ENCODE measurements at places on chromosomes 2 and 18. TPM values are rescaled to one million over a fixed set of nuclear protein-coding genes. Genes with fewer than 3 reads are reported as not detected.

Gene PLGLB2
- total RNA-seq: 1.1 TPM

Gene NABP1
- total RNA-seq: 96.3 TPM

Gene PJVK
- total RNA-seq: 7.4 TPM

Gene REG1B
- not detected for total RNA-seq

Gene FN1
- 636 TPM for total RNA-seq

Gene KYNU
- 143 TPM for total RNA-seq

Gene ZNF396
- 2.0 TPM for total RNA-seq

Gene ERFE
- total RNA-seq: 18.1 TPM

GRCh38 chr2:112621790-112622527 lies 23.8 kb upstream of the SLC20A1 start:
- peak; percentile 58 for DNase-seq

- peak; percentile 73 for DNase-seq
These were observed 4.2 kb upstream of the PROC start for GRCh38 chr2:127413782-127414637.

GRCh38 chr2:85788603-85789002 lies 34.8 kb downstream of the ATOH8 start:
- DNase-seq: no peak

DNA sequence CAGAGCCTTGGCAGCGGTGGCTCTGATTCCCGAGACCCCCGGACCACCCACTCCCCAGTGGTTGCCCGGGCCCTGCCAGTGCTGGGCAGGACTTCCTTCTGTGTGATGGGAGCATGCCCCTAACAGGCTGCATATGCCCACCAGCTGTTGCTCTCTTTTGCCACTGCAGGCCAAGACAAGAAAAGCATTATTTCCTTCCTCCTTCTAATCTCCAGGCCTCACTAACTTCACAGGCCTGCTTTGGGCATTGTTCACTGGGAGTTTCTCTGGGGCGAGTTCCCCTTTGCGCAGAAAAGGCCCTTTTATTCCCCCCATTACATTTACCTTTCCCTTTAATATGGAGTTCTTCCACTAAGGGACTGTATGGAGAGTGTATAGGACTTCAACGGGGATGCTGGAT lies 249.1 kb upstream of the SIX2 start:
- DNase-seq: no peak

DNA sequence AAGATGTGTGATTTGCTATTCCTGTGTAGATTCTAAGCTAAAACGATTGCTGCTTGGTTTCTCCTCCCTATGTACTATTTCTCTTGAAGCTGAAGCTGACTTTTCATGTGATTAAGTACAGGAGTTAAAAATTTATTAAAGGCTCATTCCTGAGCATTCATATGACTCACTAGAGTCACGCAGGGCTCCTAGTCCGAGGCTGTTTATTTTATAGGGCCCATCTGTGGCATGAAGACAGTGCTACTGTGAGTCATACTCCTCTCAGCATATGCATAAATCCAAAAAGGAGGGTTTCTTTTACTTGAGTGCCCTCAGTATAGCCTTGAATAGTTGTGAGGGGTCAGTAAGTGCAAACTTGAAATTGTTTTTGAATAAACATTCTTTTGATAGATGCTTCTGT lies 378.8 kb downstream of the PTPRM start:
- DNase-seq: peak; percentile 82

- DNase-seq: no peak
These were observed 67.6 kb upstream of the STAT1 start for GRCh38 chr2:191081411-191082155.

- DNase-seq: peak; percentile 11
These were observed 826.8 kb downstream of the TRIB2 start for GRCh38 chr2:13543550-13543949.

DNA sequence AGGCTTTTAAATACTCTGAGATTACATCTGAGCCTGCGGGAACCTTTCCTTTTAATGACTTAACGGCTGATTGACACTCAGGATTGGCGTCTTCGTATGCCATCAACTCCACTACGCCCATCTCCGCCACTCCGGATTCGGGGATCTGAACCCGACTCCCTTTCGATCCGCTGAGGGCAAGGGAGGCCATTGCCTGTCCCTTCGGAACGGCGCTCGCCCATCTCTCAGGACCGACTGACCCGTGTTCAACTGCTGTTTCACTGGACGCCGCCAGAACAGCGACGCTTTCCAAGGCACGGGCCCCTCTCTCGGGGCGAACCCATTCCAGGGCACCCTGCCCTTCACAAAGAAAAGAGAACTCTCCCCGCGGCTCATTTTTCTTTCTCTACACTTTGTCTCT lies 90.4 kb downstream of the PID1 start:
- no peak for DNase-seq

- DNase-seq: no peak
These were observed 188.1 kb downstream of the ARL4C start for GRCh38 chr2:234308813-234309195.

- DNase-seq: no peak
These were observed 22.0 kb downstream of the DOCK10 start for GRCh38 chr2:225020168-225020849.

GRCh38 chr2:192414794-192415193 lies 220.1 kb upstream of the TMEFF2 start:
- no peak for DNase-seq

DNA sequence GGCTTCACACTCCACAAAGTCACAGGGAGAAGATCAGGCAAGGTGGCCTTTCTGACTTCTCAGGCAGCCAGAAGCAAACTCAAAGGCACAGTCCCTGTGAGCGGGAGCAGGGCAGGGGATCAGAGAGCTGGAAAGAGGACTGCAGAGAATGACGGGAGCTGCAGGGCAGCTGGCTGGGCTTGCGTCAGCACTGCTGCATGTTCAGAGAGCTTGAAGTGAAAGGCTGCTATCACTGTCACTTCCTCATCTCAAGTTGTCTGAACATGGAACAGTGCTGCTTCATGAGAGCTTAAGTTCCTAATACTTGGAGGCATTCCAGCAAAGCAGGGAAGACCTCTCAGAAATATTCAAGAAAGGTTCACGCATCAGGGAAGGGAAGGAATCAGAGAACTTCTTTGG lies 20.4 kb downstream of the TGFBRAP1 start:
- DNase-seq: no peak

GRCh38 chr2:11310212-11310611 lies 34.2 kb downstream of the ROCK2 start:
- peak; percentile 47 for DNase-seq

DNA sequence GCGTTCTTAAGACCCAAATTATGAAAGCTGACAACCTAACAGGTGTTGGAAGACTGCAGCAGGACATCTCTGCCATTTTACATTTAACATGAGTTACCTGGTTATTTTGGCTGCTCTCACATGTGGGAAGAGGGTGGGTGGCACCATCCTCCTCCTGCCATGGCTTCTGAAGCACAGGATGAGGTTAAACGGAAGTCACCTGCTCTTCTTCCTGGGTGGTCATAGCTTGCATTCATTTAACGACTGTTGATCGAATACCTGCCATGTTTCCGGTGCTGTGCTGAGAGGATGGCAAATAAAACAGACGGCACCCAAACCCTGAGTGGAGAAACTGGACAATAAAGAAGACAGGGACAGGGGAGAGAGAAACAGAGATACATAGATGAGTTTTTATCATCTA lies 118.0 kb downstream of the RHBDD1 start:
- no peak for DNase-seq

DNA sequence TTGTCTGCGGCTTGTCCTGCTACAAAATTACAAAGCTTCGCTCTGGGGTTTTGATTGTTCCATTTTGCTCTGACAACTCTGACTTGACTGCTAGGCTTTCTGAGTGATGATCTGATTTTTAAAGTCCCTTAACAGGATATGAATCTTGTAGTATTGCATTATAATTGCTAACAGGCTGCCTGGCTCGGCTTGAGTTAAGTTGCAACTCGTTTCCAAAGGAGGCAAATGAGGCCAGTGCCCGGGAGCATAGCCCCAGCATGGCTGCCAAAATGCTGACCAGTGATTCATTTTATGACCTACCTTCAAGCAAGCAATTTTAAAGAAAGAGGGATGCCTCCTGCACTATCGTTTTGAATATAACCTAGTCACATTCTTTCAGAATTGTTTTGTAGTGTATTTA lies 135.4 kb downstream of the COL6A3 start:
- peak; percentile 45 for DNase-seq

- DNase-seq: no peak
These were observed 166.2 kb downstream of the RBM43 start for GRCh38 chr2:151095463-151095862.

- DNase-seq: no peak
These were observed 5.1 kb downstream of the MTERF4 start for GRCh38 chr2:241096979-241097378.

GRCh38 chr18:44601447-44601846 lies 79.2 kb upstream of the SETBP1 start:
- peak; percentile 77 for DNase-seq

DNA sequence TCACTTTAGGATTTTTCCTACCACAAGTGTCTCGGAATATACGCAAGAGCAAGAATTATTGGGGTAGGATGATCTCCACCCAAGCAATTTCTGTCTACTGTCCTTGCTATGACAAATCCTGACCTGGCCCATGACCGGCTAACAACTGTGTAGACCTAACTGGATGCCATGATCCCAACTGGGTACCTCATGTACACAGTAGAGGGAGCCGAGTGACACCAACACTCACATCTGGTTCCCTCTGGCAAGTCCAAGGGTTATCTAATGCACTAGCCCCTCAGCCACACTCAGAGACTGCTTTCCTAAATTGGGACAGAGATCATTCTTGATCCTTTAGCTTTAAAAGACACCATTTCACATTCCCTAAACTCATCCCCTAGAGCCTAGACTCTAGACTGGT lies 60.7 kb upstream of the ZNF532 start:
- no peak for DNase-seq

GRCh38 chr2:12661489-12661888 lies 55.2 kb upstream of the TRIB2 start:
- peak; percentile 91 for DNase-seq

- DNase-seq: peak; percentile 57
These were observed 187.3 kb downstream of the VAPA start for GRCh38 chr18:10100941-10101701.

DNA sequence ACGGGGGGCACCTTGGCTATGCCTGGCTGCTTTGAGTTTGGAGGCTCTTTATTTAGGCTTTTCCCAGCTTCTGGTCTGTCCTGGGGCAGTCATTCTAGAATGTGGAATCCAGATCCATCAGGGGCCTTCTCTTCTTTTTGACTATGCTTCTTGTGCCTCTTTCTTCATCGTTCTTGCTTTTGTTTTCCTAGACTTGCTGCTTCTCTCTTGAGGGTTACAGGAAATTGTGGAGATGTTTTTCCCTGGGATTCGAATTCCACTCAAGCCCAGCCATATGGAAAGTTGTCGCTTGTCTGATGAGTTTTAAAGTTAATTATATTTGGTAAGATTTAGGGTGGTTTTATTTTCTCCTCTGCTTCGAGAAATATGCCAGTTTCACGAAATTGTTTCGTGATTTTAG lies 2.4 kb downstream of the GLI2 start:
- no peak for DNase-seq

DNA sequence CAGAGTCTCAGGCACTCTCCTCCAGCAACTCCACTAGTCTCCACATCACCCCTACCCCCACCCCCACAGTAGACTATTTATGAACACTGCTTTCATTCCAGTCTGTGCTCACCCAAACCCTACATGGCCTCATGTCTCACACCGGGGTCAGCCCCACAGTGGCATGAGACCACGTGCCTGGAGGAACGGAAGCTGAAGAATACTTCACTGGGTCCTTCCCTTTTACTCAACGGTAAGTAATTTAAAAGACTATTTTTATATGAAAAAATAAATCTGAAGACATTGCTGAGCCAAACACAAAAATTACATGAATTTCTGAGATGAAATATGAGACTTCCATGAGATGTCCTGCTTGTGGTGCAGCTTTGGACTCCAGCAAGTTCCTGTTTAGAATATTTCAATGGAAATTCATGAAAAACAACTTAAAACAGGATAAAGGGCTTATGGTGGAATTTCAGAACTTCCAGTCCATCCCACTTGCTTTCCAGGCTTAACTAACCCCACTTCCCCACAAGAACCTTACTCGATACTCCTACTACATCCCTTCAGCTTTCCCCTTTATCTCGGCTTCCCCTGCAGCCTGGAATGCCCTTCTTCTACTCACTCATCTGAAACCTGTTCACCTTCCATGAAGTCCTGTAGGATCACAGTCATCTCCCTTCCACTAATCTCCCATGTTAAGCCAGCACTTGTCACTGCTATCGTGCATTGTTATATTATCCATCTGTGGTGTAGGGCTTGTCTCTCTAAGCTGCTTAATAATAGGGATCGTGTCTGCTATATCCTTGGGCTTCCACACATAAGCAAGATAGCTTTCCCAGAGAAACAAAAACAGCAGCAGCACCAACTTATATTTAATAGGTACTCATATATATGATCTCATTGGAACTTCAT lies 47.9 kb downstream of the SLC14A1 start:
- DNase-seq: no peak

DNA sequence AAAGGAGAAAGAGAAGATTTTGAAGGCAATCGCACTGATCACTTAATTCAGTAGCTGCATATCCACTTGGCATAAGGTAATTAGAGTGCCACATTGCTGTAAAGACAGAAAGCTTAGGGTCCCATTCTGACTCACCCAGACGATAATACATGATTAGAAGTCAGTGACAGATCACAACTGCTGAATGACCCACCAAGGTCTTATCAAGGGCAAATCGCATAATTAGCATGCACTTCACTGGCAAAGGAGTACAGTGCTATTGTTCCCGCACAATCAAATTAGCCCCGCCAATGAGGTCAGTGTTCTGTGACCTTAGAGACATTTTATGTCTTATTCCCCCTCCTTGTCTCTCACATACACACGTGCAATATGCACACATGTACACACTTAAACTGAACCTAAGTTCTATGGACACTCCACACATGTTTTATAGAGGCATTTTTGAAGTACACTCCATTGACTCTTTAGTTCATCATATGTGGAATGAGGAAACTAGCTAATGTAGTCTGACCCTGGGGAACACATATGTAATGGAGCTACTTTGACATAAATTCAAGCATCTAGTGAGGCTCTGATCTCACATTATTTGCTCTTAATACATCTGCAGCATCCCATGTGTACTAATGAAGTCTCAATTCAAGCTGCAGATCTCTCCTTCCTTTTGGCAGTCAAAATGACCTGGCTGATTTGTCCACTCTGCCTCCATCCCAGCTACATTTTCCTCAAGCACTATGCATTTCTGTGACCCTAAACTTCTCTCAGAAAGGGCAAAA lies 673.8 kb upstream of the FANCL start:
- no peak for DNase-seq

DNA sequence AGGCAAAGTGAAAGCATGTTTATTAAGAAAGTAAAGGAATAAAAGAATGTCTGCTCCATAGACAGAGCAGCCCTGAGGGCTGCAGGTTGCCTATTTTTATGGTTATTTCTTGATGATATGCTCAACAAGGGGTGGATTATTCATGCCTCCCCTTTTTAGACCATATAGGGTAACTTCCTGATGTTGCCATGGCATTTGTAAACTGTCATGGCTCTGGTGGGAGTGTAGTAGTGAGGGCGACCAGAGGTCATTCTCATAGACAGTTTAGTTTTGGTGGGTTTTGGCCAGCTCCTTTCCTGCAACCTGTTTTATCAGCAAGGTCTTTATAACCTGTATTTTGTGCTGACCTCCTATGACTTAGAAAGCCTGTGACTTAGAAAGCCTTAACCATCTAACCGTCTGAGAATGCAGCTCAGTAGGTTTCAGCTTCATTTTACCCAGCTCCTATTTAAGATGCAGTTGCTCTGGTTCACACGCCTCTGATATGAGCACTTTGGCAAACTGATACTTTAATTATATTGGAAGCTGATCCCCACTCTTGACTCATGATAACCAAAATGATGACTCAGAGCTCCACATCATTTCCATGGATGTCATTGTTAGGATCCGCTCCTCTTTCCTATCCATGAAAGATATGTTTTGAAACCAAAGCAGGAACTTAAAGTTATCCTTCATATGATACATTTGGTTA lies 14.5 kb upstream of the ERMN start:
- DNase-seq: no peak

GRCh38 chr2:10307561-10308156 lies 5.0 kb downstream of the HPCAL1 start:
- no peak for DNase-seq
